SK-MEL-5 (cell line): ENCODE measurements at places on chromosomes 3 and 15.

DNA sequence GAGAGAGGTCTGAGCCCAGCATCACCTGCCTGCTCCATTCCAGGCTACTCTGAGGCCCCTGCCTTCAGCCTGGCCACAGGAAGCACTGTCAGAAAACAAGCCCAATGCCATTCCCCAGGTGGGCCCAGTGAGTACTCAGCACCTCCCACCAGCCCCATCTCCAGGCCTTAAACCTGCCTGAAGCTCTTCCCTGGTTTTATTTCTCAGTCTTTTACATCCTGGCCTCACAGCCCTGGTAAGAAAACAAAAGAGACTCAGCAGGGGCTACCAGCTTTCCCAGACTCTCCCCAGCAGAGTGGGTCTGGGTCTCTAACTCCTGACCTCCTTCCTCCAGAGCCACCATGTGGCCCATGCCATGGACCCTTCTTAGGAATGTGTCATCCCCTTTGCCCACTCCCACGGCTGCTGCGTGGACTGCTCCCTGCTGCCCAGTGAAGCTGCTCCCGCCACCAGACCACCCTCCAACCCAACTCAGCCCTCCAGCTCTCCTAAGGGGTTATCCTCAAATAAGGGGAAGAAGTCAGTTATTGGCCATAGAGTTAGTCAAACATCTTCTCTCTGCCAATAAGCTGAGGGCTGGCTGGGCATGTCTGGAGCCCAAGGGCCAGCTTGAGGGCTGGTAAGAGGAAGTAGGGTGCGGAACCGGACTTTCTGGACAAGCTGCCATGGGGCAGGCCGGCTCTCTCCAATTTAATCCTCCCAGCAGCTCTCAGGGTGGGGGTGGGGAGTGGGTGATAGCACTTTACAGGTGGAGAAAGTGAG lies 116.7 kb upstream of the LINGO1 start:
- no peak for DNase-seq

GRCh38 chr3:153142961-153143360 lies 19.1 kb upstream of the RAP2B start:
- DNase-seq = no peak

GRCh38 chr15:26661748-26662147 lies 111.1 kb downstream of the GABRB3 start:
- peak; percentile 3 for DNase-seq

- no peak for DNase-seq
Observed at GRCh38 chr3:72047221-72047871, 262.4 kb upstream of the PROK2 start.

DNA sequence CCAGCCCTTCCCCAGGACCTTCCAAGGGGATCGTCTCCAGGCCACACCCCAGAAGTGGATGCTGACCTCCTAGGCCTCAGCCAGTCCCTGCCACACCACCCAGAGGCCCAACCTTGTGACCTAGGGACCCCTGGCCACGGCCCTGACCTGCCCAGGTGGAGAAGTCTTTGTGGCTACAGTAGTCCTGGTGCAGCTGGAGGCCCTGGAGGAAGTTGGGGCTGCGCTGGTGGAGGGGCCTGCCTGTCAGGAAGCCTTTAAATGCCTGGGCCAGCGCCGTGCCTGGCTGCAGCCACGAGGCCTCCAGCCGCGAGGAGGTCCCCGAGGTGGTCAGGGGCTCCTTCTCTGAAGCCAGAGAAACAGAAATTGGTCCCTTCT lies 23.4 kb downstream of the PLA2G4D start:
- no peak for DNase-seq

GRCh38 chr15:38864122-38864521 lies 299.5 kb upstream of the RASGRP1 start:
- DNase-seq = peak; percentile 21

DNA sequence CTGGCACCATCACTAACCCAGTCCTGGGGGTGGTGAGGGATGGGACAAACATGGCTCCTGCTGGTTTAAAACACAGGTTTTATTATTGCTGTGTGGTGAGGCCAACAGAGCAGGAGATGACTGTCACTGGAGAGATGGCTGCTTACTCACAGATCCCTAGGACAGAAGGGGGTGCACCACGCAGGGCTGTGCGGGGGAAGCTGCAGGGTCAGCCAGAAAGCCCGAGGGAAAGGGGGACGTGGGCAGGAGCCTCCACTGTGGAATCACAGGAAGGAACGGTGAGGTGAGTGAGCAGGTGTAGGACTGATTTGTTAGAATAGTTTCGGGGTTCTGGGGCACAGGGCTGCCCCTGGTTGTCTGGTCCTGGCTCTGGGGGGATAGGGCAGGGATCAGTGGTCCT lies 7.5 kb downstream of the CFAP100 start:
- DNase-seq = no peak

DNA sequence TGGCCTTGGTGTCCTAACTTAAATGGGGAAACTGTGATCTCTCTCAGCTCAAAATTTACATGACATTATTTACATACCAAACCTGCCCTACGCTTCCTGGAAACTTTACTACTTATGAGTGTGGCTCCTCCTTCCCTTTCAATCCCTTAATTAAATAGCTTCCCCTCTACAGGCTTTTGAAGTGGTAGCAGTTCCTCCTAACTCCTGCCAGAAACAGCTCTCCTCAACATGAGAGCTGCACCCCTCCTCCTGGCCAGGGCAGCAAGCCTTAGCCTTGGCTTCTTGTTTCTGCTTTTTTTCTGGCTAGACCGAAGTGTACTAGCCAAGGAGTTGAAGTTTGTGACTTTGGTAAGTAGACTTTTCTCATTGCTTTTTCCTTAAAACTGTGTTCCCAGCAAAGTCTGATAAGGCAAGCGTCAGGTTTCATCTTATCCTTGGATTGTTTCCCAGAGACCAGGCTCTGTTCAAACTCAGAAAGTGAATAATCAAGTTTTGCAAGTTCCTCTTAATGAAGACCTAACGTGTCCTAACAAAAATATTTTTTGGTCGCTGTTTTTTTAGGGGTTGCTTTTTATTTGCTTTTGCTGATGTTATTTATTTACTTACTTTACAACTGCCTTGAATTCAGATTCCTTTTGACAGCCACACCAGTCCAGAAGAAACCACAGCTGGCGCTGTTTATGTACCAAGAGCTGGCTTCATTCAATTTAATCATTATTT lies at the start of gene ACP3:
TSS of gene ACP3 (plus strand) at position 179 of the 720 bp plus-strand sequence. CDS start at position 229, 50 bp downstream.
- no peak for DNase-seq

DNA sequence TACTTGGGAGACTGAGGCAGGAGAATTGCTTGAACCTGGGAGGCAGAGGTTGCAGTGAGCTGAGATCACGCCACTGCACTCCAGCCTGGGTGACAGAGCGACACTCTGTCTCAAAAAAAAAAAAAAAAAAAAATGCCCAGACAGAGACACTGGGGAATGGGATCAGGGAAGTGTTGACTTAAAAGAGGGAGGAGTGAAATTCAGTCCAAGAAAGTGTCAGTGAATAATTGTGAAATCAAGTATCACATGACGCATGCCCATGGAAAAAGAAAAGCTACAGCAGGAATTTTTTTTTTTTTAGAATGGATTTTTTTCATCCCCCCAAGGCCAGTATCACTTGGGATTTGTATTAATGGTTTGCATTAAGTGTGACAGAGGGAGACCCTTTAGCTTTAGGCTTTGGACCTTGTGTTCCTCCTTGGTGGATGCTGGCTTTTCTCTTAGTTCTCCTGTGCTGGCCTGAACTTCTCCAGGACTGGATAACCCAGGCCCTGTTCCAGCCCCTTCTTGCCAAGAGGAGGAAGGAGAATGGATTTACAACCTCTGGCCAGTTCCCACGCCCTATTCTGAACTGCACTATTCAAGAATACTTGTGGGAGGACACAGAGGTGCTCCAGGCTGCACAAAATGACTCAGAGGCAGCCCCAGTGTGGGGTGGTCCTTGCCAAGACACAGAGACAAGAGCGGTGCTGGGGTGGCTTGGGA lies 36.7 kb upstream of the ZNF774 start:
- peak; percentile 33 for DNase-seq

- no peak for DNase-seq
Observed at GRCh38 chr3:38643090-38643489, 6.4 kb downstream of the SCN5A start.

- peak; percentile 76 for DNase-seq
Observed at GRCh38 chr15:81939604-81940440, 106.0 kb downstream of the MEX3B start.
